Activated naive CD4-positive, alpha-beta T cell treated with Interleukin-2 at 50 U/mL for 16 hours (primary cell): ENCODE measurements at places on chromosomes 13 and 19.

DNA sequence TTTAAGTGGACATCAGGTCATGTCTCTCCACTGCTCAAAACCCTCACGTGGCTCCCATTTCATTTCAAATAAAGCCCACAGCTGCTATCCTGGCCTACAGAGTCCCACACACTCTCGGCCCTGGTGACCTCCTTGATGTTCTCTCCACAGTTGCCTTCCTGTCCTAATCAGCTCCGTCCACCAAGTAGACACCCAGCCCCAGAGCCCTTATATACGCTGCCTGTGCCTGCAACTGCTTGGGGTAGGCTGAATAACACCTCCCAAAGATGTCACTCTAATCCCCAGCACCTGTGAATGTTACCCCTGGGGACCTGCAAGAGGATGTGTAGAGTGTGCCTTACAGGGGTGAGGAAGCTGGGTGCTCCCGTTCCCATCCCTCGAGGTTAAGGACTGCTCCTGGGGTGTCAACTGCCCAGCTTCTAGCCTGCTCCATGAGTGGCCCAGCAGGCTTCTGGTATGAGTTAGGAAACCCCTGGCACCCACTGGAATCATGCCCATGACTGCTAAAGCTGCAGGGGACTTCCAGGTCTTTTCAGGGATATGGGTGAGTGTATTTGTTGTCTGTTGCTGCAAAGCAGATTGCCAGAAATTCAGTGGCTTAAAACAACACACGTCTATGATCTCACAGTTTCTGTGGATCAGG is 6.0 kb downstream of the FAM187B start:
- no peak for DNase-seq

GRCh38 chr19:58091251-58091995 is 6.6 kb downstream of the ZSCAN18 start:
- DNase-seq: no peak

- no peak for DNase-seq
These were observed 245.3 kb downstream of the PCCA start for GRCh38 chr13:100334214-100334613.

GRCh38 chr13:114320065-114320464 is 5.8 kb downstream of the CHAMP1 start:
- no peak for DNase-seq

GRCh38 chr19:13172346-13173138 is 22.3 kb downstream of the IER2 start:
- DNase-seq: peak; percentile 83

- no peak for DNase-seq
These were observed 131.2 kb downstream of the CRYL1 start for GRCh38 chr13:20394506-20394905.

DNA sequence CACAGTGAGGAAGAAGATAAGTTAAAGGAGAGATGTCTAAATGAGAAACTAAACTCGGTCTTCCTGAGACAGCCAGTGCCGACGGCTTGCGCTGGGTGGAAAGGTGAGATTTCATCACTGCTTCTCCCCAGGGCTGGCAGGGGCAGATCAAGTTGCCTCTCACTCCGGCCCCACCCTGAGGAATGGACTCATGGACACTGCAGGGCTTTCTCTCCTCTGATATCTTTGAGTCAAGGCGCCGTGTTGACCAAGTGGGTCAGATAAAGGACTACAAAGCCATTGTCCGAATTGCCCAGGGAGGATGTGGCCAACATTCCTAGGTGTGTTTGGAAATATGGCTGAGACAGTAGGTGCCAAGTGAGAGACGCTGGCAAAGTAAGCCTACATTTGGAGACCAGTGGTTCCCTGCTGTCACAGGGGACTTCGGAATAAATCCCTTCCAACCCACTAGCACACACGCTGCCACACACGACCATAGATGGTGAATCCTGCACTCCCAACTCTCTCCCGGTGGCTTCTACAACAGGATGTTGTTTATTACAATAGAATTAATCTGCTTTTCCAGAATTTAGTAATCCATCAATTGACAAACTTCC is 156.5 kb upstream of the TSC22D1 start:
- DNase-seq: no peak

- peak; percentile 57 for DNase-seq
These were observed 1.4 kb upstream of the ZNF414 start for GRCh38 chr19:8515317-8515716.

- no peak for DNase-seq
These were observed 135.6 kb downstream of the SLC7A1 start for GRCh38 chr13:29459813-29460355.

DNA sequence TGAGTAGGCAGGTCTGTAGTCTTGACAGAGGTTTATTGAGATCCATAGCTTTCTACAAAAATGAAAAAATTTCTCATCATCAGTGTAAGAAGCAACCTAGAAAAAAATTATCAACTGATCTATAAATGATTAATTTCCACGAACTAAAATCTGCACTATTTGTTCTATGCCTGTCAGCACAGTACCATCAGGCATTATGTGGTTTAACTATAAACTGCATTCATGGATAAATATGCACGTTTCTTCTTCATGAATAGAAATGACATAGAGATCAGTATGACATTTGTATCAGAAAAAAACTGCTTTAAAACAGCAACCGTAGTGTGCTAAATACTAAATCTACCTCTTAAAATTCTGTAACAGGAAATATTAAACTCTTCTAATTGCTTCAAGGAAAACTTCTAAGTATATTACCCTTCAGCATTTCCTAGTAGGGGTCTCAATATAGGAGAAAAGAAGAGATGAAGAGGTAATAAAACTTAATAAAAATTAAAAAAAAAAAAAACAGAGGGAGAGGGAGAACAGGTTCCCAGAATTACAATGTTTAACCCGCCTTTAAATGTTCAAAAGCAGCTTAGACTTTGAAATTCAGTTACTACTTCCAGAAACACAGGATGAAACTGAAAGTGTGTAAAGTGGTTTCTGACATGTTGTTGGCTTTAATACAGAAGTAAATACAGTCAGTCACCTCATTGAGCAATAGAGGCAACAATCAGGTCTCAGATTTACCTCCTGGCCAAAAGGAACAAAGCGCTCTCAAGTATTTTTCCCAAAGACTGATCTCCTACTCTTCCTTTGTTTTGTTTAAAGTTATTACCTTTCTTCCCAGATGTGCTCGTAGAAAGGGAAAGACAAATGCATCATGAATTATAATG is 144.4 kb downstream of the DIAPH3 start:
- no peak for DNase-seq
